MV-4-11 (cell line): ENCODE measurements at places on chromosomes 3 and 15.

GRCh38 chr3:30107531-30107930, 498.9 kb upstream of the TGFBR2 start:
- no peak for DNase-seq

DNA sequence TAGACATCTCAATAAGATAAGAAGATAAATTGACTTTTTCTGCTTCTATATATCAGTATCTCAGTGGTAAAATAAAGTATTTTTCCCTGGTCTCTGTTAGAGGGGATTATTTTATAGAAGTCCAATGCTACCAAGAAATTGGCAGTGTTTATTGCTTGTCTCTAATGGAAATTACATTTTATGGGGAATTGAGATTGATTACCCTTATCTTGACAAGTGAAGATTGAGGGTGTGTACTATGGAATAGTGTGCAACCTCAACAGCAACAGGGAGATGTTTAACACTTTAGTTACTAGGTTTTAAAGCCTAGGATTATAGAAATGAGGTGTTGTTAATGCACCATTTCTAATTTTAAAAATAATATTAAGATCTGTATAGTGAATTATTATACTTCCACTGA, 154.8 kb upstream of the ROBO1 start:
- DNase-seq: no peak

DNA sequence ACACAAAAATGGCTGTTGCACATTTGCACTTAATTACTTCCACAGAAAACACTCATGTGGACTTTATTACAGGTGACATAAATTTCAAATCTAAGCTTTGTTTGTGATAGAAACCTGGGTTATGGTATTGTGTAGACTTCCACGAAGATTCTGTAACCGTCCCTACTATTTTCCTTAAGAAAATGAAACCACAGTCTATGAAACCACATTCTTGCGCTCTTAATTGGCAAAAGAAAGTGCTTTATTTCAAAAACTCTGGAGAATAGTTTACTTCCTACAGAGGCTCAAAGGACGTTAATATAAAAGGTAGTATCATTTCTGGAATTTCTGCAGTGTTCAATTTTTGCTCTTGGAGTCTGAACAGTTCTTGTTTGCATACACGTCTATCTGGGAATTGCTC, 123.4 kb downstream of the TIGIT start:
- no peak for DNase-seq

DNA sequence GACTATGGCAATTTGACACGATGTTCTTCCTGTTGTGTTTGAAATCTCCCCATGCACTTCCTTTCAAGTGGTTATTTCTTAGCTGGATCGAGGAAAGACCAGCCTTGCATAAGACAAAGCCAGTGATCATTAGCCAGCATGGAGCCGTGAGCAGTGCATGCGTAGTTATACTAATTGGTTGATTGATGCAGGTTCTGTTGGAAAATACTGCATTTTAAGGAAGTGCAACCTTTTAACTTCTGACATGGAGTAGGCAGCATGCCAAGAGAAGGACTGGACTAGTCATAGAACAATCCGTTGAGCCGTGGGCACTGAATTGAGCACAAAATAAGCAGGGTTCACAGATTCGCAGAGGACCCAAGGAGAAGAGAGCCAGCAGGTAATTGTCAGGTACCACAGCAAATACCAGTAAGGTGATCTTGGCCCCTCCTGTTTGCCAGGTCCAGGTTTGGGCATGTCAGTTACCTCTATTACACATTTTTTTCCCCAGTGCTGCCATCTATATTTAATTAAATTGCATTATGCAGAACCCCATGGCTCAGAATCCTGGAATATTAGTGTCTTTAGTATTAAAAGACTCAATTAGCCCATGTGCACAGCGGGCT, 29.0 kb upstream of the BCL6 start:
- peak; percentile 94 for DNase-seq

DNA sequence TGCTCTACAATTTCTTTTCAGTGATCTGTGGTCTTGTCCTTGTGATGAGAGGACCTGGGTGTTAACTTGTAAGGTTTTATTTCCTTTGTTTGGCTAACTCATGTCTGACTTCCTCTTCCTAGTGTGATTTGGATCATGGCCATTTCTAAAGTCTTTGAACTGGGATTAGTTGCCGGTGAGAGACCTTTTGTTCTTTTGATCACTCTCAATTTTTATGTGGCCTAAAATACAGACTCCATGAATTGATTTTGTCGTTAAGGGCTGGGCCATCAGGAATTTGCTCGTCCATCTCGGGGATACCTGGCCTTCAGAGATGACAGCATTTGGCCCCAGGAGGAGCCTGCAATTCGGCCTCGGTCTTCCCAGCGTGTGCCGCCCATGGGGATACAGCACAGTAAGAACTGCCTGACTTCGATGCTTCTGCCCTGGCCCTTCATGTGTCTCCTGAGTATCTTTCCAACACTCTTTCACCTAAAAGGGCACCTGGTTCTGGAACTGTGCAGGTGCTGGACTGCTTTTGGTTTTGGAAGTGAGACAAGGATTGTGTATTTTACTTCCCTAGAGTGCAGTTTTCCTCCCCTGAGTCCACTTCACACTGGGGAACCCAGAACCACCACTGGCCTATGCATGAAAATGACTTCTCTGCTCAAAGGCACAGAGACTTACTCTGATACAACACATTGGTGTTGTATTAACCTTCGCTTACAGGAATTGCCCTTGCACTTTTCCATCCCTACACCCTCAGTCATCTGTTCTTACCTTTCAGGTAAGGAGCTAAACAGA, 13.1 kb upstream of the LRRC2 start:
- DNase-seq: peak; percentile 49

DNA sequence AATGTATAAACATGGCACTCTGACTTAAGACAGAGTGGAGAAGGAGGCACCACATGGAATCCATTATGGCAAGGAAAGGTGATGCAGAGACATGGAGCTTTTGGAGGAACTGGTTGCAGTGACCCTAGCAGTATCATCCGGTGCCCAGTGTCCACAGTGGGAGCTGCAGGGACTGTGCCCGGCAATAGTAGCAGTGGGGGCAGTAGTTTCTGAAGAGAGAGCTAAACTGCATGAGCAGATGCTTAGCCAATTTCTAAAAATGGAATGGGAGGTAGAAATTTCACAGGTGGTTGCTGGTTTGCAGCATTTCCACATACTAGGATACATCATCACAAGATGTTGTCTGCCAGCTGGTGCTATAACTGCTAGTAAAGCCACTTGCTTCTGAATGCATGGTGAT, 7.8 kb upstream of the TM2D3 start:
- no peak for DNase-seq

- no peak for DNase-seq
Observed at GRCh38 chr3:184186184-184186901, at the start of gene ABCF3. ABCF3 (plus strand) TSS chr3:184186199; CDS start chr3:184186208, 9 bp downstream.
